ENCODE measurements at places on chromosomes 12 and 14.

DNA sequence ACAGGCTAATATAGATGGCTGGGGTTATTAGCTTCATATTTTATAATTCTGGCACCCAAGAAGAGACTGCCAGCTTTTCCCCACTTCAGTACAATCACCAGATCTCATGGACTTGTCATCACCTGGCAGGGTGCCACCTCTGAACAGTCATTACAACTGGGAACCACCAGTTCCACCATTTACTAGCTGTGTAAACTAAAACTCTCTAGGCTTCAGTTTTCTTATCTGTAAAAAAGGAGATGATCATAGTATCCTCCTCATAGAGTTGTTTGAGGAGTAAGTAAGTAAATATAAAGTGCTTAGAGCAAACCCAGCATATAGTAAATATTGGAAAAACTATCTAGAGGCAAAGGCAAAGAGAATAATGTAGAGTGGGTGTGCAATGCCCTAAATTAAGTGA is 19.3 kb downstream of the CPNE8 start:
- DNase-seq = no peak

DNA sequence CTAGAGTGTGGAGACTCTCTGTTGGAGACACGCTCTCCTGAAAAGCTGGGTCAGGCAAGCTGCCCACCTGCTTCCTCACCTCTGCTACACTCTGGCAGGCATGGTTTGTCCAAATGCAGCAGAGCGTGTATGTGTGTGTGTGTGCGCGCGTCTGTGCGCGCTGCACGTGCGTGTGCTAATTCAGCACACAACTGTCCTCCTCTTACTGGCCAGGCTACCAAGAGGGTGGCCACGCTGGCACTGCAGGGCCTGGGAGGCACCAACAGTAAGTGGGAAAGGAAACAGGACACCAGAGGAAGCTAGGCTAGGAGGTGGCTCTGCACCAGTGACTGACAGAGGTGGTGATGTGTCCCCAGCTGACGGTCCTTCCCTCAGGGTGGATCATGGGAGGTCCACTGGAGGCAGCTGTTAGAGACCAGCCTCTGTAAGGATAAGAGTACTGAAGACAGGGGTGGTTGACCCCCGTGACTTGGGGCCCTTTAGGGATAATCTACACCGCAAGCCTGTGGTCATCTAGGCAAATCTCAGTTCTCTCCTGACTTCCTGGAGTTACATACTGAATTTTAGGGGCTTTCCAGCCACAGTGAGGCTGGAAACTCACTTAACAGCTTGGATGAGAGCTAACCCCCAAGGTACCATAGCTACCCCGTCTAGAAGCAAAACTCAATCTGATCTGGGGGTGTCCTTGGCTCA is 15.6 kb upstream of the TFCP2 start:
- no peak for DNase-seq

- DNase-seq = no peak
Measured at GRCh38 chr14:68075382-68076029, 255.9 kb downstream of the RAD51B start.

GRCh38 chr14:90505531-90505930 is 108.7 kb downstream of the CALM1 start:
- DNase-seq = no peak

DNA sequence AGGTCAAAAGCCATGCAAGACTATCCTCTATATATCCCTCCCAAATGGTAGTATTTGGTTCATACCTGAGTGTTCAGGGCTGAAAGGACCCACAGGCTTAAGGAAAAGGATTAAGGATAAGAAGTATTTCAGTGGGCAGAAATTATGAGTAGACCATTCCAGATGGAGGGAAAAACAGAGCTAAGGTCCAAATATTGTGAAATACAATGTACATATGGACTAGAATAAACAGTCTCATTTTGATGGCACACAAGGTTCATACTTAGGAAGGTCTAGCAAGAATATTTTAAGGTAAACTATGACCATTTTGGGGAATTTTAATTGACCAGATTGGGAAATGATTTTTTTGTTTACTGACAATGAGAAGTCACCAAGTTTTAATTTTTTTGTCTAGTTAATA is 124.6 kb downstream of the PRKD1 start:
- no peak for DNase-seq

GRCh38 chr12:90393089-90393488 is 561.9 kb downstream of the CCER1 start:
- no peak for DNase-seq

DNA sequence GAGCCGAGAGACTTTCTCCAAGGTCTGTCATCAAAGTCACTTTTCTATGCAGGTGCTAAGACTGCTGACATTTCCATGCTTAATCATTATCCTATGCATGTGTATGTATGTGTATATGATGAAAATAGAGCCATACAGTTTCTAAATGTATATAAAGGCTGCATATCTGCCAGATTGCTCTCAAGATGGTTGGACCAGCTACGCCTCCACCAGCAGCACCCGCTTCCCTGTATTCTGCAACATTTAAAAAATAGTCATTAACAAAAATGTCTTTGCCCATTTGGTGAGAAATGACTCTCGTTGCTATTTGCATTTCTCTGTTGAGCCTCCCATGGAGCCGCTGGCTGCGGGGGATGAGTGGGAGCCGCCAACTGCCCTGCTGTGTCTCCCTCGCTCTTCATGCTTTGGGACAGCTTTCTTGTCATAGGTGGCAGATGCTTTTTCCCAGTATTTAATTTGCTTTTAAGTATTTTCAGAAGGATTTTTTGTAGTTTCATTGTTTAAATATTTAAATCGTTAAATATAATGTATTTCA is 54.7 kb downstream of the DYNC1H1 start:
- DNase-seq = no peak

DNA sequence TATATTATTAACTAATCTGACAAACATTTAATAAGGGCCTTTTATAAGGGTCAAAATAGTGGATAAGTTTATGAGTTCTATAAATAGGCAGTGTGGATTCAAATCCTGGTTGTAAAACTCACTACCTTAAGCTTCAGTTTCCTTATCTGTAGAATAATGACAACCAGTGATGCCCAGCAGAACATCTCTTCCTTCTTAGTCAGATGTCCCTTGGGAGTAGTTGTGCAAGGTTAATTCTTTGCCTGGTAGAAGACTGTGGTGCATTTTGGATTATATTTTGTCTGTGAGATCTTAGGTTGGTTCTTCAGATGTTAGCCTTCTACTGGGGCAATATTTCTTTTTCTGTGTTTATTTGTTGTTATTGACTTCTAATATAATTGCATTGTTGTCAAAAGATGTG is 59.5 kb downstream of the ARID2 start:
- no peak for DNase-seq

DNA sequence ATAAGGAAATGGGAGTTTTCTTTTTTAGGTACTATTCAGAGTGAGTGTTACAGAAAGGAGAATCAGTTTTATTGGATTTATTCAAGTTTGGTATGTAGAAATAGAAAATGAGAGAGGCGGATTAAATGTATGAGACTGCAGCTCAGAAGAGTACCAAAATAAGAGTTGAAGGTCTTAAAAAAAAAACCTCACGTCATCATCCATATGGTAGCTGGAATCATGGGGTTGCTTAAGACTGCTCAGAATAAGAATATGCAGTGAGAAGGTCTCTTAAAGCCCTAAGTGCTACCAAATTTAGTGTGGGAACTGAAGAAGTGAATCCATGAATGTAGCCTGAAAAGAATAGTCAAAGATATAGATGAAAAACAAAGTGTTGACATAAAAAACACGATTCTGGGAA is 825.5 kb upstream of the SEL1L start:
- no peak for DNase-seq

- DNase-seq = no peak
Measured at GRCh38 chr12:130353081-130353480, 15.4 kb downstream of the PIWIL1 start.

DNA sequence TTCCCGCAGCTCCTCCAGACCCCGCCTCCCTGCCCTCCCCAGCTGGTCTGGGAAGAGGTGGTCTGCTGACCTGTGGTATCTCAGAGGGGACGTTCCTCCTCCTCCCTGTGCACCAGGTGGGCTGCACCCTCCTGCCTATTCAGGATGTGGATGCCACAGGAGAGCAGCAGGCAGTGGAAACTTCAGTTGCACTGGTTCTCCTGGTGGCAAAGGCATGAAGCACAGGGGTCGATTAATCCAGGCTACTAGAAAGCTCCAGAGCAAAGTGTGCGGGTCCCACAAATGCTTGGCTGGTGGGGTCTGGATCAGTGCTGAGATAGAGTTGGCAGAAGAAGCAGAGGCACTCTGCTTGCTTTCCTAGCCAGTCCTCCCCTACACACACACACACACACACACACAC is 197.0 kb downstream of the SLC41A2 start:
- no peak for DNase-seq

- DNase-seq = no peak
Measured at GRCh38 chr12:19150273-19150900, 20.9 kb downstream of the PLEKHA5 start.

DNA sequence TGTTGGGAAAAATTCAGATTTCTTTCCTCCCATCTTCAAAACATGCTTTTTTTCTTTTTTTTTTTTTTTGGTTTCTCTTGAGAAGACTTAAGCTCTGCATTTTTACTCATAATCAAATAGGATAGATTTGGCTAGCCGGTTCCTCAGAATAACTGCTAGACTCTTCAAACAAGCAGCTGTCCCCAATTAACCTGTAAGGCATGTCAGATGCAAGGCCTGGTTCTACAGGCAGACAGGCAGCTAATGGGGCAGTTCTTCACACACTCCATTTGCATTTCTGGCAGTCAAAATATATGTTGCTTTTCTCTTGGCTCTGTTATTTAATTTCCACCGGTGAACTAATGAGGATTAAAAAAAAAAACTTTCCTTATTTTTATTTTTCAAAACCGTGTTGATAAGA is 228.0 kb upstream of the ATP2B1 start:
- DNase-seq = no peak

DNA sequence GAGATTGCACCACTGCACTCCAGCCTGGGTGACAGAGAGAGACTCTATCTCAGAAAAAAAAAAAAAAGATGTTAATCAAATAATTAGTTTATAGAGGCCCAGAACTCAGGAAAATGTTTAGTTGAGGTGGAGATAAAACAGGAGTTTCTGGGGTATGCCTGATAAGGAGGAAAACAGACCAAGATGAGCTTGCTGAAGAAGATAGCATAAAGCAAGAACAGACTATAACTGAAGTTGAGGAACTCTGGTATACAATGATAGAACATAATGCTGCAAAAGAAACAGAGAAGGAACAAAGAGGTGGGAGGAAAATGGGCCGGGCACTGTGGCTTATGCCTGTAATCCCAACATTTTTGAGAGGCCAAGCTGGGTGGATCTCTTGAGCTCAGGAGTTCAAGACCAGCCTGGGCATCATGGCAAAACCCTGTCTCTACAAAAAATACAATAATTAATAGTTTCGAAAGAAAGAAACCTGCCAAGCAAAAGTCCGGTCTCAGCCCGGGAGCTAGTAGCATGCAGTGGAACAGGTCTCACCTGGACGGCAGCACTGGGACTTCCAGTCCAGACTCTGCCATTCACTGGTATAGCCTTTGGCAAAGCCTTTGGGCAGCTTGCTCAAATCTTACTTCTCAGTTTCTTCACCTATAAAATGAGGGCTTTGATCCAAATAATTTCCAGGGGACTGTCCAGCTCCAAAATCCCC is 25.4 kb downstream of the SLC35E3 start:
- DNase-seq = no peak

DNA sequence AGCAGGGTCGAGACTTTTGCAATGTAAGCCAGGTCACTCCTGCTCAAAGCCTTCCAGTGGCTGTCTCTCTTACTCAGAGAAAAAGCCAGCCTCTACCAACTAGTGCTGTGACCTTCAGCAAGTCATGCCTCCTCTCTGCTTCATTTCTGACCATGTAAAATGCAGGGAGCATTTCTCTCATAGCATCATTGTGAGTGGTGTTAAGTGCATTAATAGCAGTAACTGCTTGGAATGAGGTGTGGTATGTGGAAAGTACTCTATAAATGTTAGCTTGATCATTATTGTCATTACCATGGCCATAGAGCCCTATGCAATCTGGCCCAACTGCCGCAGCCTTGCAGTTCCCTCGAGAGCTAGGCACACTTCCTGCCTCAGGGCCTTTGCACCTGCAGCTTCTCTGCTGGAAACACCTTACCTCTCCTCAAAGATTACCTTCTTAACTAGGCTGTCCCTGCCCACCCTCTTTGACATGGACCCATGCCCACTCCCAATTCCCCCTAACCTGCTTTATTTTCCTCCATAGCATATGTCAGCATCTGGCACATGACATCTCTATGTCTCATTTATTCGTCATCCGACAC is 10.9 kb downstream of the PLEKHD1 start:
- DNase-seq = no peak

GRCh38 chr14:97916100-97916499 is 1118.9 kb downstream of the VRK1 start:
- DNase-seq = no peak

DNA sequence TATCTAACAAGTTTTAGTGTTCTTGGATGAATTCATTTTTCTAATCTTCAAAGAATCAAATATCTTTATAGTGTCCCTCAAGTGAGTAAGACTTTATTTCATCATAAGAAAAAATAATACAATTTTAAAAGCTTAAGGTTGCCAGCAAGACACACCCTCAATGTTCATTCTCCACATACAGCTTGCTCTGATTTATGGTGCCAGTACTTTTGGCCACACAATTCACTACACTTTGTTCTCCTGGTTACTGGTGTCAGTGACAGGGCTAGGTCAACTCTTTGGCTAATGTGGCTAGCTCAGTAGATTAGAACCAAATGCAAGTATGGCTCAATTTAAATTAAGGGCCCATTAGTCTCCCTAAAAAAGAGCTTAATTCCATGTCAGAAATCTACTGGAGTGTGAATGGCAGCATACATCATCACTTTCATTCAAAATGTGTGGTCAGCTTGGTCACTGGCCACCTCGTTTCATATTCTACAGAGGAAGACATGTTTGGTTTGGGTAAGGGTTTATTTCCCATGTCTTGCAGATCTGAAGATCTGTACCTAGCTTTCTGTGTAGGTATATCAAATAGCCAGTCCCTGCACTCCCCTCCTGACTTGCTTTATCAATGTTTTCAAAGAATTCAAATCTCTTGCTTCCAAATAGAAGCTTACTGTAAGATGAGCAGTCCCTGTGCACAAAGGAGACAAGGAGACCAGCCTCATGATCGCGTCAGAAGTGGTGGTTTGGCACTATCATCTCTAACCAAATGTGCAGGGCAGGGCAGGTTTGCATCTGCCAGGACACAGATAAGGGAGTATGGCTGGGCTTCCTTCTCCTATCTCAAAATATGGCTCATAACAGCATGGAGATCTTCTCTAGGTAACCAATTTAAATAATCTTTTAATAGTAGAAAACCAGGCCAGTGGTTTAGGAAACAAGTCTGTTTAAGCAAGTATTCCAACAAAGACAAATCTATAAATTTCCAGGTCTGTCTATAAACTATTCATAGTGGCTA is 31.3 kb downstream of the HECTD4 start:
- no peak for DNase-seq

- DNase-seq = no peak
Measured at GRCh38 chr12:124648710-124649384, 81.4 kb upstream of the NCOR2 start.

GRCh38 chr12:14934511-14934910 is 3.8 kb downstream of the ERP27 start:
- DNase-seq = no peak
